Posterior cingulate gyrus (tissue), 11 donors: ENCODE measurements at places on chromosomes 12 and 14.

GRCh38 chr14:74921987-74922751, 891 bp downstream of the RPS6KL1 start:
- DNase-seq = peak; percentile 64

DNA sequence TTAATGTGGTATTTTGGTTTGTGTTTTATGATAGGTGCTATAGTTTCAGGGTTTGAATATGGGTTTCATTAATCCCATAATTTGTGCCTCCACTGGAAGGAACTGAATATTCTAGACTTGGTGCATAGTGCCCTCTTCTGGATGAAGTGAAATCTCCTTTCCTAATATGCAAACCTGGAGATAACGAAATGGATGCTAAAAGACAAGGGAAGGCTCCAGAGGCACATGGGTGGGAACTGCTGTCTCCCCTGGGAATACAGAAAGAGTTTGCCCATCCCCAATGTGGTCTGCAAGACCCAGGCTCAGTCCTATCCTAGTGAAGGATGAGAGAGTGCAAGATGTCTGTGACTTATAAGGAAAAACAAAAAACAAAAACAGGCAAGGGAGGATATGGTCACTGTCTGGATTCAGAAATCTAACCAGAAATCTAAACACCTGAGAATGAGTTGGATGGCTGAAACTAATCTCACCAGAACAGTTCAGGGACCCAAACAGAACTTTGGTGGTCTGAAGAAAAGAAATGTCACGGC, 142.3 kb upstream of the TMPO start:
- DNase-seq = no peak

DNA sequence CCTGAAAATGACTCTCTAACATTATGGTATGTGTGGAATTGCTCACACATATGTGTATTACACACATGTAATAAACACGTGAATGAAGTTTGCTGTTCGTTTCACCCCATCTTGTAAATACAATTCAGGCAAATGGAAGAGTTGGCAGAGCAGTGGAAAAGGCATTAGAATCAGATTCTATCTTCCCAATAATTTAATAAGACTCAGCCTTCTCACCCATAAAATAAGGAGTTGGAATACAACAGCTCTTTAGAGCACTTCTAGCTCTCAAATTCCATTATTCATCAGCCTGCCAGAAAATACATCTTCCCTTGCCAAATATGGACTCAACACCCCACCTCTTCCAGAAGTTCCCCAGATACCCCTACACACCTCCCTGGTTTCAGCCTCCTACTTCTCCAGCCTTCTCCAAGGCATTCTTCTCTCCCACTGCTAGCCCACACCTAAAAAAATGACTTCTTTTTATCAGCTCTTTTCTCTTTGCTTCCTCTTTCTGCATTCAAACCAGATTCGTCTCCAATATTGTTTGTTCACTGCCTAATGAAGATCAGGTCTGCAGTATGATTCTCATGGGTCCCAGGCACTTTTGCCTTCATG, 66.2 kb upstream of the DYRK2 start:
- DNase-seq = no peak

DNA sequence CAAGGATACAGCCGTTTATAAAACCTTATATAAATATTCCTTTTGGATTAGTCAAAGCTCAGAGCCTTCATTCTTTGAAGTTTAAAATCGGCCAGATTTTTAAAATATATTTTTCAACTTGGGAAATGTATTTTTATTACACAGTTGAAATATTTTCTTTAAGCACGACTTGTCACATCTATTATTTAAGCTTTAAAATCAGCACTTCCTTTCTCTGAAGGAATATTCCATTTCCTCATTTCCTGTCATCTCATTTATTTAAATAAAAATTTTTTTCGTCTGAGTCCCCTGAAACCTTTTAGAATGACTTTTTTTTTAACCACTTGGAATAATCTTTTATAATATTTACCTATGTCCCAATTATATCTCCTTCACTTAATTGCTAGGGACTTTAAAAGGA, 107.5 kb upstream of the PDE3A start:
- no peak for DNase-seq

DNA sequence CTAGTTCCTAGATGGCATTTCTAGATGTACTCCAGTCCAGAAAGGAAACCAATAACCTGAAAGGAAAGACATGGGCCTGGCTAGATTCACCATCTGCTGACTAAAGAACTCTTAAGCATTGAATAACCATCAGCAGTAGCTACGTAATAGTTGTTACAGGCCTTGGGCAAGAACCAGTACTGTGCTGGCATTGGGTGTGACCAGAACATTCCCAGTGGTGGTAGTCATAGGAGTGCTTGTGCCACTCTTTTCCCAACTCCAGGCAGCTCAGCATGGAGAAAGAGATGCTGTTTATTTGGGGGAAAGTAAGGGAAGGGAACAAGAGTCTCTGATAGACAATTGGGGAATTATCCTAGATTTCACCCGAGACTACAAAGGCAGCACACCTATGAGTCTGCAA, 333.3 kb downstream of the SLC16A7 start:
- no peak for DNase-seq
